Activated CD4-positive, alpha-beta memory T cell treated with anti-CD3 and anti-CD28 coated beads for 36 hours (primary cell): ENCODE measurements at places on chromosomes 16 and 17.

GRCh38 chr16:546909-547770, 13.1 kb upstream of the PRR35 start:
- DNase-seq = peak; percentile 57

DNA sequence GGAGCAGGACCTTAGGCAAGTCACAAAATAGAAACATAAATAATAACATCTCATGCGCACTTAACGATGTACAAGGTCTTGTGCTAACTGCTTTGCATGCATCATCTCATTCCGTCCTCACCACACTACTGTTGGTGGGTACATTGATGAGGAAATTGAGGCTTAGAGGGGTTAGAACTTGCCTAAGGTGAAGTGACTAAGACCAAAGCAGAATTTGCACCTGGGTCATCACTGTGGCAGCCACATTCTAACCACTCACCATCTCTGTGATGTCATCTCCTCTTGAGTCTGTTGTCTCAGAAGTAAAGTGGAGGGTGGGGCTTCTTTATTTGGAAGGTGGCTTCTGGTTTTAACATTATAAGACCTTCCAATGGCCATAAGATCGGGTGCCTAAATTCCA, 20.4 kb upstream of the TRIM25 start:
- peak; percentile 27 for DNase-seq

GRCh38 chr16:81558077-81558443, 113.5 kb downstream of the CMIP start:
- no peak for DNase-seq

DNA sequence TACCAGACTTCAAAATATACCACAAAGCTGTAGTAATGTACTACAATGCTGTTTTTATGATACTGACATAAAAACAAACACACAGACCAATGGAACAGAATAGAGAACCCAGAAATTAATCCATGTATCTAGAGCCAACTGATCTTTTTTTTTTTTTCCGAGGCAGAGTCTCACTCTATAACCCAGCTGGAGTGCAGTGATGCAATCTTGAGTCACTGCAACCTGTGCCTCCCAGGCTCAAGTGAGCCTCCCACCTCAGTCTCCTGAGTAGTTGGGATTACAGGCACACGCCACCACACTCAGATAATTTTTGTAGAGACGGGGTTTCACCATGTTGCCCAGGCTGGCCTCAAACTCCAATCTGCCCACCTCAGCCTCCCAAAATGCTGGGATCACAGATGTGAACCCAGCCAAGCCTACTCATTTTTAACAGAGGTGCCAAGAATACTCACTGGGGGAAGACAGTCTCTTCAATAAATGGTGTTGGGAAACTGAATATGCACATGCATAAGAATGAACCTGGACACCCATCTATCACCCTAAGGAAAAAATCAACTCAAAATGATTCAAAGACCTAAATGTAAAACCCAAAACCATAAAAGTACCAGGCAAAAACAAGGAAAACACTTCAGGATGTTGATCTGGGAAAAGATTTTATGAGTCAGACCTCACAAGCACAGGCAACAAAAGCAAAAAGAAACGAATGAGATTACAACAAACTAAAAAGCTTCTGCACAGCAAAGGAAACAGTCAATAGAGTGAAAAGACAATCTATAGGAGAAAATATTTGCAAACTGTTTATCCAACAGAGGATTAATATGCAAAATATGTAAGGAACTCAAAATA, 63.1 kb downstream of the STX8 start:
- DNase-seq = no peak

- DNase-seq = no peak
These were observed 16.7 kb upstream of the RAP1GAP2 start for GRCh38 chr17:2779545-2779944.

- no peak for DNase-seq
These were observed 194.3 kb downstream of the CCDC182 start for GRCh38 chr17:57550668-57551315.

- DNase-seq = no peak
These were observed 95.6 kb downstream of the STXBP4 start for GRCh38 chr17:55063885-55064874.

- peak; percentile 63 for DNase-seq
These were observed 10.2 kb upstream of the CENPT start for GRCh38 chr16:67857547-67858233.

DNA sequence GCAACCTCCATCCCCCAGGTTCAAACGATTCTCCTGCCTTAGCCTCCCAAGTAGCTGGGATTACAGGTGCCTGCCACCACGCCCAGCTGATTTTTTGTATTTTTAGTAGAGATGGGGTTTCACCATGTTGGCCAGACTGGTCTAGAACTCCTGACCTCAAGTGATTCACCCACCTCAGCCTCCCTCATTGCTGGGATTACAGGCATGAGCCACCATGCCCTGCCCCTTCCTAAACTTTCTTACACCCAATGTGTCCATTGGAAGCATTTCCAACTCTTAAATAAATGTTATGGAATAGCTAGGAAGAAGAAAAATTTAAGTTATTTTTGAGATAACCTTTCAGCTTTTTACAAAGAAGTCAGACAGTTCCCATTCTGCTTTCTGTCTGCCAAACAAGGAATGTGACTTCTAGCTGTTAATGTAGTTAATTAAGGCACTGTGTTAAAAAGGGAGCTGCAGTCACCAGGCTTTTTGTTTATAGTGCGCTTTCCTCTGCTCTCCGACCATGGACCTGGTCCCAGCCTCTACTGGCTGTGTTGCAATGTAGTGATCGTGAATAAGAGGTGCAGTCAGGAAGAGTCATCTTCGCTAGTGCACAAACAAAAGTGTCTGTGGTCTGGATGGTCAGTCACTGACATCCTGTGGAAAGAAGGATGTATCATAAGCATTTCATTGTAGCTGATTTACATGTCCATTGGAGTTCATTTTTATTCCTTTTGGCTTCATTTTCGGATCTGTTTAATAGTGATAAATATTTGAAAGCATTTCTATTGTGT, 39.7 kb downstream of the USP10 start:
- no peak for DNase-seq
